Pancreas (tissue), 10 donors: ENCODE measurements at places on chromosomes 5 and 9.

DNA sequence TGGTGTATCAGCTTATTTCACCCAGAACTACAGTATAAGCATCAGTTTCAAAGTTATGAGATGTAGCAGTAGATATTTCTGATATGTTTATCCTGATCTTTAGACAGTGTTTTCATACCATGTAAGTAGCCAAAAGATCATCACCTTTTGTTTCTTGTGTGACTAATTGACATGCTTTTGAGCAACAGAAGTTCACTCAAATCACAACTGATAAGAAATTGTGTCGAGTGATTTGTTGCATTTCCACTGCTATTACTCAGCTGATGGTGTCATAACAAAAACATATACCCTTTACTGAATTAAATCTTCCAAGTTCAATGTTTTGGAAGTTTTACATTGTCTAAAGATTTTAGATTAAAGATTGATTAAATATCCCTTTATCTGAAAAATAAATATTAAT is 324.5 kb downstream of the TUSC1 start:
- DNase-seq: no peak

DNA sequence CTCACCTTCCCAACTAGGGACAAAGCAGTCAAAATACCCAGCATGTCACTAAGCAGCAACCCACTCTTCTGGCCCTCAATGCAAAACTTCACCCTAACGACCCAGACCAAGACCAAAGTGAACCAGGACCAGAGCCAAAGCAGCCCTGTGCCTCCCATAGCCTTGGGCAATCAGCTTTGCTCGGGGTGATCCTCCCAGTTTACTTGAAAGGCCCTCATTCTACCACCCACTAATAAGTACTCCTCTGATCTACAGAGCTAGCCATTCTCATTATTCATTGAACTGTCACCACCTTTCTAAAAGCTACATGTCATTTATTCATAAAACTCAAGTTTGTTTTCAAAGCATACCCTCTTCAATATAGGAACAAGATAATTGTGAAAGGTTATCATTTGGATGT is 221.0 kb downstream of the FRMD3 start:
- DNase-seq: no peak

- no peak for DNase-seq
Measured at GRCh38 chr5:91977579-91977978, 594.5 kb upstream of the ARRDC3 start.

- no peak for DNase-seq
Measured at GRCh38 chr5:141963701-141964100, 5.2 kb upstream of the RNF14 start.

- DNase-seq: no peak
Measured at GRCh38 chr5:30781643-30782042, 411.8 kb upstream of the CDH6 start.
